NCI-H526 (cell line): ENCODE measurements at places on chromosomes 6 and 20.
A peak's percentile ranks its signal among the peaks of the same experiment; 100 is the strongest.

GRCh38 chr6:30463651-30464618, 25.4 kb upstream of the HLA-E start:
- DNase-seq, result no peak

- DNase-seq, result no peak
Measured at GRCh38 chr6:44670146-44670545, 282.6 kb downstream of the CDC5L start.

DNA sequence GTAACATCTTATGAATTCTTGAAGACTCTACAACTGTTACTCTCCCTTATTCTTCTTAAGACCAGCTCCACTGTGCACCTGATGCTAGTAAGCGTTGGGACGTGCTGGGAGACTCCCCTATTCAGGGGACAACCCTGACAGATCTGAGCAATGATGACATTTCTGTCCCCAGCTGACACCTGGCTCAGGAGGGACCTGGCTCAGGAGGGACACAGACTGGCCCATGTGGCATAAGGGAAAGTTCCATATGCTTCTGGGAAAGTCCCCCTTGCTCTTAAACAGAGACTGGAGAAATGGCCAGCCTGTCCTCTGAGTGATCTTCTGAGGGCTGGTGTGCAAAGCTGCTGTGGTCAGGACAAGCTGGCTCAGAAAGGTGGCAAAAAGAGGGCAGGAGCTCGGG, 10.0 kb upstream of the CD93 start:
- no peak for DNase-seq

DNA sequence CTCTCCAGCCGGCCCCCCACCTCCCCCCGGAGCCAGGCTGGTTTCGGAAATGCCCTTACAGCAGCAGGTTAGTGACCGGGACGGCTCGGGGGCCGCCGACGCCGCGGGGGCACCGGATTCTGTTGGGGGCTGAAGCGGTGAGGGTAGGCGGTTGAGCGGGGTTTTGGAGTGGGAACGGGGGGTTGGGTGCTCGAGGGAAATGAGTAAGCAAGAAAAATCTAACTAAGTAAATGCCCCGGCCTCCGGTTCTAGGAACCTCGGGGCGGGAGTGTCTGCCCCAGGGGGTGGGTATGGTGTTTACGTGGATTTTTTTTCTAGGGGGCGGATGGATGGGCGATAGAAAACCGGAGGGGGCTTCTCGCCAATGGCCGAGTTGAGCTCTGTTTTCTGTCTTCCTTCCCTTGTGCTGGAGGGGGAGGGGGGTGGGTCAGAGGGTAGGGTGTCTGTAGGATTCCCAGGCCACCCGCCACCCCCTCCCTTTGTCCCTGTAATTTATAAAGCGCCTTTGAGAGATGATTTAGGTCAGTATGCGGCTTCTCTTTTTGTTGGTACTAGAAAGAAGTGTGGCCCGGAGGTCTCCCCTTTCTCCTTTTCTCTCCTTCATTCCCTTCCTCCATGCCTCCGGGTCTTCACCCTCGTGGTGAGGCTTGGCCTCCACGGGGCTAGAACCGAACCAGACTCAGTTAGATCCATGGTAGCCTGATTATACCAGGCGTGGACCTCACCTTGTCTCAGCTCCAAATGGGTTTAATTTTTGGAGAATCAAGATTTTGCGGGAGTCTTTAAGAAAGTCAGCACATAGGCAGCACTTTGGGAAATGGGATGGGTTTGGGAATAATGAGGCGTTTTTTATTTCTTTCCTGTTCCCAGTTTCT, 2.3 kb downstream of the E2F3 start:
- peak; percentile 83 for DNase-seq

DNA sequence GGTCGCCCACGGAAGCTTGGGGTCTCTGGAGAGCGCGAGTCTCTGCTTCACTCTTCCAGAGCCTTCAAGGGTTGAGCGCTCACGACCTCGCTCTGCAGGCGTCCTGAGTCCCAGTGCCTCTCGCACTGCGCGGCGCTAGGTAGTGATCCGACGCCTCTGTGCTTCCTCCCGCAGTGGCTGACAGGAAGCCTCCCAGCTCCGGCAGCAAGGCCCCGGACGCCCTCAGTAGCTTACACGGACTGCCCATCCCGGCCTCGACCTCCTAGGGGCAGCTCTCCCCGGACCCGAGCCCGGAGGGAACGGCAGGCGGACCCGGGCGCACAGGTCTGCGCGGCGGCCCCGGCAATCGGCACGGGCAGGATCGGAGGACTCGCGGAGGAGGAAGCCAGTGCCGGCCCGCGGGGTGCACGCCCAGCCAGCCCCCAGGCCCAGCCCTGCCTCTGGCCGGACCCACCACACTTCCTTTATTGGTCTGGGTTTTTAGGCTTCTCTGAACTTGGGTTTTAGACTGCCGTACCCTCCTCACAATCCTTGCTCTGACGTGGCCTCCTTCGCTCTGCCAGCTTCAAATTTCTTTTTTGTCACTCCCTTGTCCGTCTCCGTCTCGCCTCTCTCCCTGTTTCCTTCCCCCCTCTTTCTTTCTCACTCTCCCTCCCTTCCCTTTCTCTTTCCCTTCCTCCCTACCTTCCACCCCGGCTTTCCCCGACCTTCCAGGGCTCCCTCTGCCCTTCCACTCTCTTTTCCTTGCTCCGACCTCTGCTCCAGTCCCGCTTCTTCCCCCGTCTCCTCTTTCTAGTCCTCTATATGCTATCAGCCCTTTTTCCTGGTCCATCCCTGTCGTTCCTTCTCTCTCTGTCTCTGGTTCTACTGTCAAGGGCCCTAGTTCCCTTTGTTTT, 9.1 kb downstream of the PAX1 start:
- no peak for DNase-seq

DNA sequence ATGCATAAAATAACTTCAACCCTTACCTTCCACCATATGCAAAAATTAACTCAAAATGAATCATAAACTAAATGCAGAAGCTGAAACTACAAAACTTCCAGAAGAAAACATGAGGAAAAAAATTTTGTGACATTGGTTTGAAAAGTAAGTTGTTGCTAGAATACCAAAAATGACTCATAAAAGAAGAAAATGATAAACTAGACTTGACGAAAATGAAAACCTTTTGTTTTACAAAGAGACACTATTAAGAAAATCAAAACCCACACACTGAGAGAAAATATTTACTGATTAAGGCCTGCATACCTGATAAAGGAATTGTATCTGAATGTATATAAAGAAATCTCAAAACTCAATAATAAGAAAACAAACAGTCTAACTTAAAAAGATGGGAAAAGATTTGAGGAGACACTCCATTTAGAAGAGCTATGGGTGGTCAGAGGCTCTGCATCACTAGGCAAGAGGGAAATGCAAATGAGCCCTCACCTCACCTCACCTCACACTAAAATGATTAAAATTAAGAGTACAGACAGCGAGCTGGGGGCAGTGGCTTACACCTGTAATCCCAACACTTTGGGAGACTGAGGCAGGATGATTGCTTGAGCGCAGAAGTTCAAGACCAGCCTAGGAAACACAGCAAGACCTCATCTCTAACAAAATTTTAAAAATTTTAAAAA, 97.6 kb upstream of the CST7 start:
- no peak for DNase-seq

DNA sequence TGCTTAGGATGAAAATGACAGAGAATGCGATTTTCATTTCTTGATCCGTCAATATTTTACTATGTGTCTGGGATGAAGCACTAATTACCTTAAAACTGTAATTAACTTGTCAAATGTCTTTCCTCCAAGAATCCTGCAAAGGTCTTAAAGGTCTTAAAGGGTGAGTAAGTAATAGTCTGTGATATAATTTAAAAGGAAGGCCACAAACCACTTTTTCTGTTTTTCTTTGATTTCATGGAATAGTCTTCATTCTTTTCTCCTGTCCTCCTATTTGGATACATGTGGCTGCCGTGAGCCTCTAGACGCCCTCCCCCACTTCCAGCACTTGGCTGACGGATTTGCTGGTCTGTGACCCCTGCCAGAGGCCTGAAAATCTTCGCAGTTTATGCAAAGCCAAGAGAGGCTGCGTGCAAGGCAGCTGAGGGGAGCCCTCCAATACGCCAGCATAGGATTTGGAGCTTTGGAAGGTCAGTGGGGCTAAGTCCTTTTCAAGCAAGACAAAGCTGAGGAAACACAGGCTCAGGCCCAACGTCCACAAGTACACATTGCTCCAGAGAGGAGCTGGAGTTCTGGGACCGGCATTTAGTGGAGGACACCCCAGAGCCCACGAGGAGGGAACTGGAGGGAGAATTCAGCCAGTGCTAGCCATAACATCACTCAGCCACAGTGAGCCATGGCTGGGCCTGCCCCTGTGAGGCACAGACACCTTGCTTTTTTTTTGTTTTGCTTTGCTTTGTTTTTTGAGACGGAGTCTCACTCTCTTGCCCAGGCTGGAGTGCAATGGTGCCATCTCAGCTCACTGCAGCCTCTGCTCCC, 382.6 kb downstream of the SMOC2 start:
- no peak for DNase-seq

GRCh38 chr6:111837641-111838500, 35.4 kb downstream of the FYN start:
- DNase-seq, result no peak

DNA sequence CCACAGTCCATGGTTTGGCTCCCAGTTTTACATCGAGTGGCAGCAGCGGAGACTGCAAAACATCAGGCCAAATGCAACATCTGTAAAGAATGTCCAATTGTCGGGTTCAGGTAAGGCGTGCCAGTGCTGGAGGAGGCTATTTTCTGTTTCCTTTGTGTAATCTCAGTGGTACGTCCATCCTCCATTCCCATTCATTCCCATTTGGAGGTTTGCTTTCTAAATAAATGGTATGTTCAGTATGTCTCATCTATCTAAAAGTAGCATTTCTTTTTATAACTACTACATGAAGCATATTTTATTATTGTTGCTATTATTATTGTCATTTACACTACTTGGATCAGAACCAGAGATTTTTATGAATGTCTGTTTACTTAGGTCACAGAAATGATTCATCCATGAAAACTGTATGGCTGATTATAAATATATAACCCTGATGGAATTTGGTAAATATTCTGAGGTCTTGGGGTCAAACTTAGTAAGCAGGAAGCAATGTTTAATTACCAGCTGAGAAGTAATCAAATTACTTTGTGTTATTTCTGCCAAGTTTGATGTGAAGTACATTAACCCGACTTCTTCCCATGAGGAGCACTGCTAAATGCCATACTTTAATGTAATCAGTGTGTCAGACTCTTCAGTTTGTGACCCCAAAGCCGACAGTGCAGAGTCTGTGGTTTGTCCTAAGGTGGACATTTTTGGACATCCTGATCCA, 512.9 kb downstream of the UTRN start:
- no peak for DNase-seq

- DNase-seq, result no peak
Measured at GRCh38 chr6:81105998-81106397, 646.5 kb downstream of the TENT5A start.

GRCh38 chr6:154012852-154013251, 26.2 kb upstream of the OPRM1 start:
- no peak for DNase-seq

- no peak for DNase-seq
Measured at GRCh38 chr6:167835260-167835659, 8.5 kb downstream of the AFDN start.

- DNase-seq, result no peak
Measured at GRCh38 chr6:11381801-11382513, 149.5 kb upstream of the NEDD9 start.

DNA sequence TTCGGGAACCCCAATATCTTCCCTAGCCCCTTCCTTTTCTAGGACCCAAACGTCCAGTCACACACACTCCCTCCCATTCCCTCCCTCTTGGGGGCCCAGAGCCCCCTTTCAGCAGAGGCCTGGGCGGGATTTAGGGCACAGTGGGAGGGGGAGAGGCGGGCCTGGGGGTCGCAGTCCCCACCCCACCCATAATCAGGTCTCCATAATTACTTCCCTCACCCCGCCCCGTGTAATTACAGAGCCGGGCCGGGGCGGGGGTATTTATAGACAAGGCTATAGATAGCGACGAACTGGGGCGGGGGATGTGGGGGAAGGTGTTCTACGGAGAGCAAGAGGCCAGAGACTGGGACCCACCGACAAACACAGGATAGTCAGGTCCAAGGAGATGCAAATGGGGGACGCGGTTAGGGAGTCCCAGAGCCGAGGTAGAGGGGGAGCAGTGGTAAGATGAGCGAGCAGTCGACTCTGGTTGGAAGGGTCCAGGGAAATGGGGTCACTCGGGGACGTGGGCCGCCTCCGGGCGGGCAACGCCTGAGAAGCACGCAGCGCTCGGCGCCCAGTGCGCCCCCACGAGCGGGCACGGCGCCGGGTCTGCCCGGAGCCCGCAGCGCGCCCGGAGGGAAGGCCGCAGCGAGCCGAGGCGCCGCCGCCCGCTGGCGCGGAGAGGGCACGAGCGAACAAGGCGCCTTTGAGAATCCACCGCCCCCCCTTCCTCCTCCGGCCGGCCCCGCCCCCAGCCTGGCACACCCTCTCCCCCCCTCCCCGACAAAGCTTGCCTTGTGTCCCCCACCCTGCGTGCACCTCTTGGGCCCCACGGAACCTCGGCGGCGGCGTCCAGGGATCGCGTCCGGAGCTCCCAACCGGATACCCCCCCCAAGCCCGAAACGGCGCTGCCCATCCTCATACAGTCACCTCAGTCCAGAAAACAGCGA, 670 bp upstream of the COL11A2 start:
- peak; percentile 33 for DNase-seq

DNA sequence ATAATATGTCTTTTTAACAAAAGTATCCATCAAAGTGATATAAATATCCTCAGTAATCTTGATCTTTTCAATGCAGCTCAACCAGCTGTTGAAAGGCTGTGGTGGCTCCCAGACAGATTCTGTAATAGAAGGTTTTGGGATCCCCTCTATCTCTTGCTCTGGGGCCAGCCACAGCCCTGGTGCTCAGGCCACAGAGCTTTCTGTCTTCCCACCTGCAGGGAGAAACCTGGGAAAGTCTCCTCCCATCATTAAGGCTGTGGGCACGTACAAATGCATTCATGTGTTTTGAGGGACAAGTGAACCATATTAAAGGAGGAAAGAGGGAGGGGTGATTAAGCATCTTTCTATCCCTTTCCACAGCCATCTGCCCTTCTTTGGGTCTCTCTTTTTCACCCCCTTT, 183.1 kb downstream of the PRDM13 start:
- no peak for DNase-seq

DNA sequence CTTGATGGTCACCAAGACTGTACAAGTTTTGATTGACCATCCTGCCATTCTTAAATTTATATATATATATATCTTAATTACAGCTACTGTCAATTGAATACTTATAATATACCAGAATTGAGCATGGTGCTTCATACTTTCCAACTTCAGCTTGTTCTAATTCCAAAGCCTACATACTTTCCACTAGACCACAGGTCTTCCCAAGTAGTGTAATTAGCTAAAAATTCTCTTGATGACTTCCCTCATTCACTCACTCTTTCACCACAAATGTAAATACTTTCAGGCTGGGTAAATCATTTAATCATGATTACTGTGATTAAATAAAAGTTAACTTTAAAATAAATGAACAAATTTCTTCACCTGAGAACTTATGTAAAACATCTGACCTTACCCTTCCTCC, 3.4 kb downstream of the ASF1A start:
- no peak for DNase-seq
